NCI-H446 (cell line): ENCODE measurements at places on chromosomes 16 and 17.

GRCh38 chr17:38658741-38659345 lies 15.9 kb downstream of the EPOP start:
- DNase-seq: no peak

- no peak for DNase-seq
Observed at GRCh38 chr17:27109346-27109745, 184.6 kb upstream of the WSB1 start.

DNA sequence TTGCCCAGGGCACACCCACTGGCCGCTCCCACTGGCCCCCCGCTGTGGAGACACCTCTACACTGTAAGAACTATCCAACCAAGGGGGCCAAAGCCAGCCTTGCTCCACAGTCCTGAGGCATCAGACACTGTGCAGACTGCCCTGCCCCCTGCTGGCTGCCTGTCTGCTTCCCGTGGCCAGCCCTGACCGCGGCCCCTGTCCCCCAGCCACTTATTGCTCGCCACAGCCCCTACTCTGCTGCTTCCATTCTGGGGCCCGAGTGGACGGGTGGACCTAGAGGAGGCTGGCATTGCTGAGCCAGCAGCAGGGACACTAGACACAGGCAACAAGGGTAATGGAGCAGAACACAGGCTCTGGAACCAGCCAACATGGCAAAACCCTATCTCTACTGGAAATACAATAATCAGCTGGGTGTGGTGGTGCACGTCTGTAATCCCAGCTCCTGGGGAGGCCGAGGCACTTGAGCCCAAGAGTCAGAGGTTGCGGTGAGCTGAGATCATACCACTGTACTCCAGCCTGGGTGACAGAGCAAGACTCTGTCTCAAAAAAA lies 19.7 kb upstream of the LRRC37A3 start:
- DNase-seq: no peak

DNA sequence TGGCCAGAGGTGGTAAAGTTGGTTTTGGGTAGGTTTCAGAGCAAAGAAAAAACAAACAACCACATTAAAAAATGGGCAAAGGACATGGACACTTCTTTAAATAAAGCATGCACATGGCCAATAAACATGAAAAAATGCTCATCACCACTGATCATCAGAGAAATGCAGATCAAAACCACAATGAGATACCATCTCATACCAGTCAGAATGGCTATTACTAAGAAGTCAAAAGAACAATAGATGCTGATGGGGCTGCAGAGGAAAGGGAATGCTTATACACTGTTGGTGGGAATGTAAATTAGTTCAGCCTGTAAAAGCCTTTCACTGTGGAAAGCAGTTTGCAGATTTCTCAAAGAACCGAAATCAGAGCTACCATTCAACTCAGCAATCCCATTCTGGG lies 598.4 kb upstream of the SOX9 start:
- DNase-seq: no peak

DNA sequence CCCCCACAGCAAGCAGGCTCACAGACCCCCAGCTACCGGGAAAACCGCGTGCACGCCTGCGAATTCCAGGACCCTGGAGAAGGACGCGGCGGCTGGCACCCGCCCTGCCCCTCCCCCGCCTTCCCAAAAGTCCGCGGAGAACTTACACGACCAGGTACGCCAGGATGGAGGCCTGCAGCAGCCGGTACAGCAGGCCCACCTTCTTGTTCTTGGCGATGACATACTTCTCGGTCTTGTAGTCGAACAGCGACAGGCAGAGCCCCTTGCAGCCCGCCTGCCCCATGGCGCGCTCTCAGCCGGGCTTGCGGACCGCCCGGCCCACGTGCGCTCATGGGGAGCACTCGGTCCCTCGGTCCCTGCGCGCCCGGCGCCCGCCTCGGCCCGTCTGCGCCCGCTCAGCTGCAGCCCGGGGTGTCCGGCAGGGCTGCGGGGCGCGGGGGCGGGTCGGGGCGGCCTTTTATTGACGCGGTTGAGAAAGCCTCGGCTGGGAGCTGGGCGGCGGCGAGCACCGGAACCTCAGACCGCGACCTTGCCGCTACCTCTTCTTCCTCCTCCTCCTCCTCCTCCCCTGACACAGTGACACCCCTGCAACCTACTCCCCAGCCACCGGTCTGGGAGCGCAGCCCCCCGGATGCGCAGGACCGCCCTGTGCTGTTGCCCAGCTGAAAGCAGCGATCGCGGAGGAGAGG lies at the start of gene P2RX5:
TSS of gene P2RX5 (minus strand) at position 433 of the 689 bp plus-strand sequence. CDS start at position 283, 150 bp downstream.
- no peak for DNase-seq

- no peak for DNase-seq
Observed at GRCh38 chr16:90046971-90047713, 27.9 kb upstream of the DBNDD1 start.

- no peak for DNase-seq
Observed at GRCh38 chr17:37417852-37418251, 11.2 kb downstream of the TADA2A start.

- no peak for DNase-seq
Observed at GRCh38 chr16:22327446-22327775, 30.2 kb downstream of the POLR3E start.

- DNase-seq: no peak
Observed at GRCh38 chr17:3546521-3546920, 11.1 kb downstream of the TRPV3 start.

GRCh38 chr17:63841350-63842172 lies 924 bp downstream of the SMARCD2 start:
- DNase-seq: no peak

- no peak for DNase-seq
Observed at GRCh38 chr16:73076324-73076810, 28.4 kb upstream of the ZFHX3 start.

DNA sequence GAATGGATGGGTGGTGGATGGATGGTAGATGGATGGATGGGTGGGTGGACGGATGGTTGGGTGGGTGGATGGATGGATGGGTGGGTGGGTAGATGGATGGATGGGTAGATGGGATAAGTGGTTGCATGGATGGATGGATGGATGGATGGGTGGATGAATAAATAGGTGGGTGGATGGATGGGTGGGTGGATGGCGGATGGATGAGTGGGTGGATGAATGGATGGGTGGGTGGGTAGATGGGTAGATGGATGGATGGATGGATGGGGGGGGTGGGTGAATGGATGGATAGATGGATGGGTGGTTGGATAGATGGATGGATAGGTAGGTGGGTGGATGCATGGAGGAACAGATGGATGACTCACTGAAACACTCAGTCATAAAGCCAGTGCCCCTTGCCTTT lies 51.0 kb upstream of the FASN start:
- no peak for DNase-seq

DNA sequence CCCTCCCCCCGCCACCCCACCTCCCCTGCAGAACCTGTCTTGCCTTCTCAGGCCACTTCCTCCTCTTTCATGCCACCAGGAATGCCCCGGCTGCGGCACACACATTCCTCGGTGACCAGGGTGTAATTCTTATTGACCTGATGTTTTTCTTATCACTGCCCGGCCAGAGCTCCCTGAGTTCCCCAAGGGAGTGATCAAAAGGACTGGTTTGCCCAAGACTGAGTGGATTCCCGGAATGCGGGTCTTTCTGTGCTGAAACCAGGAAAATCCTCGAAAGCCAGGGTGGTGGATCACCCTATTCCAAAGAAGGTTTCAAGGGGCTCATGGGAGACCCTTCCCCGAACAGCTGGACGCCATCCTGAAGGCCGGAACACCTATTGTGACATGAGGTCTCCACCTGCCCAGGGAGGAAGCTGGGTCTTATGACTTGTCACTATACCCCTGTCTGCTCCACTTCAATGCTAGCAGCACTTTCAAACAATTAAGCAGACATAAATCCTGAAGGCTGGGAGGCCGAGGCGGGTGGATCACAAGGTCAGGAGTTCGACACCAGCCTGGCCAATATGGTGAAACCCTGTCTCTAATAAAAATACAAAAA lies 53.0 kb upstream of the RPL38 start:
- no peak for DNase-seq

GRCh38 chr17:45846646-45847045 lies 2.0 kb downstream of the SPPL2C start:
- no peak for DNase-seq

GRCh38 chr16:79278506-79278905 lies 322.0 kb downstream of the MAF start:
- DNase-seq: no peak

- DNase-seq: no peak
Observed at GRCh38 chr16:69371564-69371963, 14.2 kb downstream of the TERF2 start.

DNA sequence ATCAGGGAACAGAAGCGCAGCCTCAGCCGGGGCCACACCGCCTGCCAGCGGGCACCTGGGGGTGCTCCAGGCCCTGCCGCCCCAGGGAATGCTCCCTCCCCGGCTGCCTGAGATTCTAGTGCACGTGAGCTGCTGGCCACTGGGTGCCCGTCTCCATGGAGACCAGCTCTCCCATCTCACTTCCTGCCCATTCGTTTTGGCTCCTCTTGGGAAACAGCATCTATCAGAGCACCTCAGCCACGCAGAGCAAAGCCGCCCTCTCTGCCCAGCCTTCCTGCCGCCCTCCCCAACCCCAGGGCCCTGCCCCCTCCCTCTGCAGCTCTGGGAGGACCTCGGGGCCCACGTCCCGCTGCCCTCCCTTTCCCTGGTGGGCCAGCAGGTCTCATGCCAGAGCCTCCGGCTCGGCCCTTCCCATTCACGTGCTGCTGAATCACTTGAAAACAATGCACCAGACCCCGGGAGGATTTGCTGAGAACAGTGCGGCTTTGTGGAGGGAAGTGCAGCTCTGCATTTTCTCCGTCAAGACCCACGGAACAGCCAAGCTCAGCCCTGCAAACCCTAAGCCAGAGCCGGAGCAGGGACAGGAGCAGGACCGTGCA lies 19.4 kb downstream of the CEP295NL start:
- DNase-seq: no peak

- no peak for DNase-seq
Observed at GRCh38 chr16:706189-707061, 824 bp upstream of the FBXL16 start.

DNA sequence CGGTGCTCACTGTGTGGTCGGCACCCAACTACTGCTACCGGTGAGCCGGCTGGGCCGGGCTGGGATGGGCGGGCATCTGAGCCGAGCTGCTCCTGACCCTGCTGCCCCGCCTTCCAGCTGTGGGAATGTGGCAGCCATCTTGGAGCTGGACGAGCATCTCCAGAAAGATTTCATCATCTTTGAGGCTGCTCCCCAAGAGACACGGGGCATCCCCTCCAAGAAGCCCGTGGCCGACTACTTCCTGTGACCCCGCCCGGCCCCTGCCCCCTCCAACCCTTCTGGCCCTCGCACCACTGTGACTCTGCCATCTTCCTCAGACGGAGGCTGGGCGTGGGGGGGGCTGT lies 6.9 kb downstream of the TBX6 start:
- no peak for DNase-seq

GRCh38 chr16:81201267-81201666 lies 37.2 kb upstream of the BCO1 start:
- no peak for DNase-seq

GRCh38 chr17:47232465-47232864 lies 21.2 kb upstream of the ITGB3 start:
- DNase-seq: no peak

- no peak for DNase-seq
Observed at GRCh38 chr17:13160296-13160695, 142.5 kb upstream of the ELAC2 start.

GRCh38 chr17:29180034-29180787 lies at the start of gene MYO18A:
MYO18A (minus strand) TSS chr17:29180398; CDS start chr17:29166940, 13,458 bp downstream.
- DNase-seq: peak; percentile 28

DNA sequence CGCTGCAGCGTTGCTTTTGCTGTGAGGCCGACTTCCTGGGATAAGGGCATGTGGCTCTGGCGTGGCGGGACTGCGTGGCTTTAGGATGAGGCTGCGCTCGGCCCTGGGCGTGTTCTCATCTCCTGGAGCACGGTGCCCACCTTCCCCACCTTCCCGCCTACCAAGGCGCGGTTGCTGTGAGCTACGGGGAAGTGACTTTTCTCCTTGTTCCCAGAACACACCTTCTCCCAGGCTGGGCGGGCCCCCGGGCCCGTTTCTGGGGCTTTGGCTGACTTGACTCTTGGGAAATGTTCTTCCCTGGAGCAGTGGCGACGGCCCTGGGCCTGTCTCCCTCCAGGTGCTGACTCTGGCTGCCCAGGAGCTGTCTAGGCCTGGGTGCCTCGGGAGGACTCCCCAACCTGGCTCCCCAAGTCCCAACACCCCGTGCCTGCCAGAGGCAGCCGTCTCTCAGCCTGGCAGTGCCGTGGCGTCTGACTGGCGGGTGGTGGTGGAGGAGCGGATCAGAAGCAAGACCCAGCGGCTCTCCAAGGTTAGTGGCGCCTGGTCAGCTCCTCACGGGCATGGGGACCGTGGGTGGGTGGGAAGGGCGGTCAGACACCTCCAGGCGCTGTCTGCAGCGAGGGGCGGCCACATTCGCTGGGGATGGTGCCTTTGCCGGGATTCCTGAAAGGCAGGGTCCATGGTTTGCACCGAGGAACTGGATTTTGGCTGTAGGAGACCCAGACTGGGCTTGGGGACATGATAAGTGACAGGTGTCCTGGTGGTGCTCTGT lies 12.1 kb downstream of the TELO2 start:
- DNase-seq: no peak

- no peak for DNase-seq
Observed at GRCh38 chr17:56424543-56425044, 168.9 kb upstream of the NOG start.

DNA sequence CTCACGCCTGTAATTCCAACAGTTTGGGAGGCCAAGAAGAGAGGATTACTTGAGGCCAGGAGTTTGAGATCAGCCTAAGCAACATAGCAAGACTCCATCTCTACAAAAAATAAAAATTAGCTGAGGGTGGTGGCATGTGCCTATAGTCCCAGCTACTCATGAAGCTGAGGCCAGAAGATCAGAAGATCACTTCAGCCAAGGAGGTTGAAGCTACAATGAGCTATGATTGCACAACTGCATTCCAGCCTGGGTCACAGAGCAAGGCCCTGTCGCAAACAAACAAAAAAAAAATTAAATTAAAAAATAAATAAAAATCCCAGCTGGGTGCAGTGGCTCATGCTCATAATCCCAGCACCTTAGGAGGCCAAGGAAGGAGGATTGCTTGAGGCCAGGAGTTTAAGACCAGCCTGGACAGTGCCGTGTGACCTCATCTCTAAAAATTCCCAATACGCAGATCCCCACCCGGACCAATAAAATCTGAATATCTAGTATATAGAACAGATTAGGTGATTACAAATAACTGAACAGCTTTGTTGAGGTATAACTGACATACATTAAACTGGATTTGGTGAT lies 18.2 kb upstream of the ATF7IP2 start:
- no peak for DNase-seq

DNA sequence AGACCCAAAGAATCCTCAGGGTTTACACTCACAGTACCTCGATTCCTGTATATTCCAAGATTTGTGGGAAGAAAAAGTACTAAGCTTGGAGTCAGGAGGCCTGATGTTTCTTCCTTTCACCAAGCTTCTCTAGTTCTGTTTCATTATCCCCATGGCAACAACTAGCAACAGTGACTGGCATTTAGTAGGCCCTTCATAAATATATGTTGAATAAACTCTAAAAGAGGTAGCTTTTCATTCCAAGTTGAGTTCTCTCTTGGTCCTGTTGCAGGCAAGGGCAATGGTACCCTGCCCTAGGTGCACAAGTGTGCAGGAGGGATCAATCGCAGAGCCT lies 527 bp upstream of the UBE2Z start:
- no peak for DNase-seq

- DNase-seq: no peak
Observed at GRCh38 chr17:3256575-3256974, 41.6 kb downstream of the OR3A1 start.

- DNase-seq: no peak
Observed at GRCh38 chr17:55897301-55897700, 146.4 kb downstream of the PCTP start.
